Left renal cortex interstitium (tissue), 4 donors: ENCODE measurements at places on chromosomes 6 and 20. TPM values are rescaled to one million over a fixed set of nuclear protein-coding genes. Genes with fewer than 3 reads are reported as not detected.

The FOXF2 gene
- polyA plus RNA-seq = 0.23 TPM

The SLC17A1 gene
- 34.5 TPM for polyA plus RNA-seq

The CCND3 gene
- polyA plus RNA-seq = 25.0 TPM

The GMPR gene
- polyA plus RNA-seq = 14.0 TPM

The TAGAP gene
- polyA plus RNA-seq = 0.87 TPM
